ENCODE measurements at places on chromosomes 13 and 19. TPM values are rescaled to one million over a fixed set of nuclear protein-coding genes. Genes with fewer than 3 reads are reported as not detected.

FPR3 gene
- not detected for total RNA-seq

GRCh38 chr19:28170066-28170465 is 1042.9 kb downstream of the UQCRFS1 start:
- H3K36me3 ChIP-seq = no peaks in the 10 kb centered on the region
- no peak for DNase-seq
- no peaks in the 10 kb centered on the region for H3K4me1 ChIP-seq
- H3K27ac ChIP-seq = no peak overlapping the region
- no peak overlapping the region for H3K4me3 ChIP-seq
- no peaks in the 10 kb centered on the region for H3K27me3 ChIP-seq

DNA sequence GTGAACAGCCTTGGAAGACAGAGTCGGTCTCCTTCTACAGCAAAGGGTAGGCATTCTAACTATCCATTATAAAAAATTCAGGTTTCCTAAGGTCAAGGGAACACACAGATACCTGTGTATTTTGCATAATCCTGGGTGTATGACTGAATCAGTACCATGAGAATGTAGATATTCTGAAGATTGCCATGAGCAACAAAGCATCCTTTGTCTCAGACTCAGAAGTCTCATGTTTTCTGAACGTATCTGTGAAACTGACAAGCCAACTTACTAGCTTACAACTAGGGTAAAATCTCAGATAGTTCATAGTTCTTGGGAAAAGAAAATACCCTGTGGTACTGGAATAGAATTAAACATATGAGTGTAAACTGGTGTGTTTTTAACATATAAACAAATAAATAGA is 6.5 kb downstream of the ZNF566 start:
- no peak for DNase-seq
- peaks cover 44% of the 10 kb centered on the region for H3K36me3 ChIP-seq
- no peak overlapping the region for H3K4me3 ChIP-seq

DNA sequence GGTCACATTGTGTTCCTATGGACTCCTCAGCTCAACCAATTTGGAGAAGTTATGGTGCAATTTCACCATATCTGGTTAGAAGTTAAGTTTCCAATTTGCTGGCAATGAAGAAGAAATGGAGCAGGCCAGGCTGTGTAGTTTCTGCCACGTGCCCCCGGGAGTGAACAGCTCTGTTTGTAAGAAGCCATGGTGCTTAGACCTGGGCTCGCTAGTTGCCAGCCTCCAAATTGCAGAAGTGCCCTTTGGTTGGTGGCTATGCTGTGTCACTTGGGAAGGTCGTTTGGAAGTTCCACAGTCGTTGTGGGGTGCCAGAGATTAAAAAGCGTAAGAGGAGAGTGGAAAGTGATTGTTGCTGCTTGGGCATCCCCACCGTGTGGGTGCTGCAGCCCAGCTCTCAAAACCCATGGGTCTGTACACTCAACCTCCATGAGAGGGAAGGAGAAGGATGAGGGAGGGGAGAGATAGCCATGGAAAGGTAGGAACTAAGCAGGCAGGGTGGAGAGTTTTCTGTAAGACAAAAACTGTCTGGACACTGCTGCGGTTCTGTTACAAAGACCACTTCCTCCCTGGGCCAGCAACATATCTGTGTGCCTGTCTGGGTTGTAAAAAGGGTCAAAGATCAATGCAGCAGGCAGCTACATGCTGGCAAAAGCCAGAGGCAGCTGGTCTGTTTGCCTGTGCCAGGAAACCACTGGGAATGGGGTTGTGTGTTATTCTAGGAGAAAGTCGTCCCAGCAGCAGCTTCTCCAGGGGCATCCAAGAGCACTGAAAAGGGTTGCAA is 10.8 kb downstream of the ALOX5AP start:
- H3K36me3 ChIP-seq = peaks cover 81% of the 10 kb centered on the region
- peaks cover 70% of the 10 kb centered on the region for H3K4me1 ChIP-seq
- peaks cover 4% of the 10 kb centered on the region for H3K27me3 ChIP-seq

C1QTNF9B gene
- not detected for total RNA-seq

WDR87 gene
- total RNA-seq = not detected

NPHS1 gene
- total RNA-seq = not detected

CEACAM1 gene
- total RNA-seq = 22.5 TPM

DNA sequence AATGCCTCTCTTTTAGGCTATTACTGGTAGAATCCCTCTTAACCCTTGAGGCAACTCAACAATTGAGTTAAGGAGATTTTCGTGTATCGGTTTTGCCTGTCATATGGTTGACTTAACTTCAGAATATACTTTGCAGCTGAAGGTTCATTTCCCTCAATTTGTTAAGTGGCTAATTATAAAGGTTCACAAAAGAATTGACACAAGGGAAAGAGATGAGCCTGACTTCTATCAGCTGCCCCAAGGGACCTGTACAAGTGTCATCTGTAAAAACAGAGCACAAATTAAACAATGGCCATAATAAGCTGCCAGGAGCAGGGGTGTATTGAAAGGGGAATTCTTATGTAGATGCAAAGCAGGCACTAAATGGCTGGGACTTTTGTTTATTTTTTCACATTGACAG is 334.8 kb upstream of the OBI1 start:
- H3K4me3 ChIP-seq = no peak overlapping the region
- H3K4me1 ChIP-seq = no peaks in the 10 kb centered on the region
- peaks cover 5% of the 10 kb centered on the region for H3K27me3 ChIP-seq
- H3K27ac ChIP-seq = no peak overlapping the region

RFPL4A gene
- total RNA-seq = not detected

GRCh38 chr13:35225159-35225558 is 251.3 kb downstream of the MAB21L1 start:
- no peak for DNase-seq
- no peaks in the 10 kb centered on the region for H3K36me3 ChIP-seq
- no peaks in the 10 kb centered on the region for H3K4me1 ChIP-seq
- H3K27me3 ChIP-seq = no peaks in the 10 kb centered on the region
- no peak overlapping the region for H3K4me3 ChIP-seq
- no peak overlapping the region for H3K27ac ChIP-seq

GRCh38 chr19:54026656-54027055 is 35.2 kb downstream of the CACNG6 start:
- peaks cover 7% of the 10 kb centered on the region for H3K4me1 ChIP-seq
- H3K4me3 ChIP-seq = no peak overlapping the region
- no peak for DNase-seq
- no peaks in the 10 kb centered on the region for H3K36me3 ChIP-seq
- H3K27me3 ChIP-seq = peaks cover 14% of the 10 kb centered on the region
- no peak overlapping the region for H3K27ac ChIP-seq

DNA sequence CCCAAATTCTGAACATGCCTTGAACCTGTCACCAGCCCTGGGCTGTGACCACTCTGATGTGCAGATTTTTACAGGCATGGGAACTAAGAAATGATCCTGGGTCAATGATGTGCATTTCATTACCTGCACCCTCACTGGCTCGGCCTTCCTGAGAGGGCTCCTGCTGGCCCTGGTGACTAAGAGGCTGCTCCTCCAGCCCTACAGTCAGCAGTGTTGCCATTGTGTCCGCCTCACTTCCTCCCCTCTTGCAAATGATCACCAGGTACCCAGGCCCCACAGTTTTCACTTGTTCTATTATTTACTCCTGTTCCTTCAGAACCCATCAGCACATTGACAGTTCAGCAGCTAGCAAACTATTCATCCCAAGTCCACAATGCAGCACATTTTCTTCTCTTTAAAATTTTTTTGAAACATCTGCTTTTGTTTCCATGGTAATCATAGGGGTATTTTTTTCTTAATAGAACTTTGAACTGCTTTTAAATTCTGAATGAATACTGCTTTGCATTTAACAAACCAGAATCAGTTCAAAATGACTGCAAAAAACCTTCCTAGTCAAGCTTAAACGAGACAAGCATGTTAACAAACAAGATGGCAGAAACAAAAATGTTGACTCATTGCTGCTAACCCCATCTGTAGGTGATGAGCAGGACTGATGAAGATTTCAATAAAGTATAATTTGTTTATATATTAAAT is 29.3 kb downstream of the STARD13 start:
- H3K4me3 ChIP-seq = no peak overlapping the region
- no peaks in the 10 kb centered on the region for H3K4me1 ChIP-seq
- H3K27ac ChIP-seq = no peak overlapping the region
- H3K36me3 ChIP-seq = no peaks in the 10 kb centered on the region

DNA sequence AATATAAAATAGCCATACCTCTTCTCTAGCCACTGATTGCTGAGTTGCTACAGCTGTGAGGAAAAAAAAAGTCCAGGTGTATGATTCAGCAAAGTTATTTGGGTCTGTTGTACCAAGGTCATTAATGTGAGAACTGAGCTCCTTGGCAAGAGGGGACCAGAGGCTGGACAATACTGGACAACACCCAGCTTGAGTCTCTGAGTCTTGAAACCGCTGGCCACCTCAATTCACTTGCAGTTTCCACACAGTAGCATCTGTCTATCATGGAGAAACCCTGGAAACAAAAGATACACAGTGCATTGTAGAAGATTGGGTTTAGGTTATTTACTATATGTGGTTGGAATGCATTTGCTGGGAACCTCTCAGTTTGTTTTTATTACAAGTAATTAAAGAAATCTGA is 60.4 kb downstream of the WDFY2 start:
- no peak for DNase-seq
- peaks cover 39% of the 10 kb centered on the region for H3K4me1 ChIP-seq
- peaks cover 5% of the 10 kb centered on the region for H3K36me3 ChIP-seq
- peak overlapping the region; percentile 51 for H3K27ac ChIP-seq

DNA sequence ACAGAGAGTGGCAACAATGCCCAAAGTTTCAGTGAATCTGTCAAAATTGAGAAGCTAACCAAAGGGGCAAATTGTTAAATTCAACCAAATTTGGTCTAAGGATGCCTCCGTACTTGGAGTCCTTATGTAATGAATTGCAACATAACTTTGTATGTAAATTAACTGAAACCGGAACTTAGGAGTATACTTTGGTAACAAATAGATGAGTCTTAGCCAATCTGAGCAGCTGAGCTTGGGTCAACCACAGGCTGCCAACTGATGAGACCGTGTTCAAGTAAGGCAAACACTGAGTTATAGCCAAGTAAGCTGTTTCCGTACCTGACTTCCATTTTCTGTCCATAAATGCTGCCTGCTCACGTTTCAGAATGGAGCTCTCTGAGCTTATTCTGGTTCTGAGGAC is 5.3 kb downstream of the VWA8 start:
- peaks cover 10% of the 10 kb centered on the region for H3K36me3 ChIP-seq
- no peaks in the 10 kb centered on the region for H3K27me3 ChIP-seq
- H3K27ac ChIP-seq = no peak overlapping the region
- no peak for DNase-seq

ZNF345 gene
- total RNA-seq = 4.9 TPM

- no peaks in the 10 kb centered on the region for H3K27me3 ChIP-seq
- no peaks in the 10 kb centered on the region for H3K36me3 ChIP-seq
- no peak for DNase-seq
- no peaks in the 10 kb centered on the region for H3K4me1 ChIP-seq
Measured at GRCh38 chr13:101305981-101306411, 110.3 kb downstream of the NALCN start.

GRCh38 chr13:91579320-91579719 is 180.9 kb downstream of the GPC5 start:
- no peaks in the 10 kb centered on the region for H3K27me3 ChIP-seq
- no peaks in the 10 kb centered on the region for H3K36me3 ChIP-seq
- no peak overlapping the region for H3K27ac ChIP-seq
- H3K4me3 ChIP-seq = no peak overlapping the region
- H3K4me1 ChIP-seq = no peaks in the 10 kb centered on the region

GRCh38 chr19:16871871-16872270 is 16.9 kb upstream of the F2RL3 start:
- H3K36me3 ChIP-seq = peaks cover 47% of the 10 kb centered on the region
- no peak overlapping the region for H3K4me3 ChIP-seq
- no peak overlapping the region for H3K27ac ChIP-seq
- DNase-seq = no peak
- H3K27me3 ChIP-seq = no peaks in the 10 kb centered on the region

DNA sequence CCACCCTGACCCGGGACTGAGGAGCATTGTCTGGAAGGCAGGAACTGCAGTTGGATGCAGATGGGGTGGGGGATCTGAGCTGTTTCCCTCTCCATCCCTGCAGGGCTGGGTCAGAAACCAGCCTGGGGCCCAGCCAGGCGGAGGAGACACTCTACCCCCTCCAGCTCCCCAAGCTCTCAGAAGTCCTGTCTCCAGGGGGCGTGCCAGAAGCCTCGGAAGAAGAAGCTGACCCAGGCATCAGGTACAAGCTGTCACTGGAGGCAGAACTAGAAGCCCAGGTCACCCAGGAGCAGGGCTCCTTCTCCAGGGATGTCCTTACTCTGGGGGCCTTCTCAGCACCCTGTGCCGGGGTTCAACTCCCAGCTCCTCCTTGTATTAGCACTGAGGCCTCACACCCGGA is 15.5 kb downstream of the SIX5 start:
- H3K27ac ChIP-seq = no peak overlapping the region
- H3K36me3 ChIP-seq = no peaks in the 10 kb centered on the region
- no peaks in the 10 kb centered on the region for H3K4me1 ChIP-seq
- no peak overlapping the region for H3K4me3 ChIP-seq
- DNase-seq = no peak
- H3K27me3 ChIP-seq = no peaks in the 10 kb centered on the region

- no peaks in the 10 kb centered on the region for H3K36me3 ChIP-seq
- no peaks in the 10 kb centered on the region for H3K4me1 ChIP-seq
- DNase-seq = no peak
- H3K27me3 ChIP-seq = peaks cover 2% of the 10 kb centered on the region
- no peak overlapping the region for H3K27ac ChIP-seq
- no peak overlapping the region for H3K4me3 ChIP-seq
Measured at GRCh38 chr13:34750078-34750931, 191.8 kb upstream of the NBEA start.

DNA sequence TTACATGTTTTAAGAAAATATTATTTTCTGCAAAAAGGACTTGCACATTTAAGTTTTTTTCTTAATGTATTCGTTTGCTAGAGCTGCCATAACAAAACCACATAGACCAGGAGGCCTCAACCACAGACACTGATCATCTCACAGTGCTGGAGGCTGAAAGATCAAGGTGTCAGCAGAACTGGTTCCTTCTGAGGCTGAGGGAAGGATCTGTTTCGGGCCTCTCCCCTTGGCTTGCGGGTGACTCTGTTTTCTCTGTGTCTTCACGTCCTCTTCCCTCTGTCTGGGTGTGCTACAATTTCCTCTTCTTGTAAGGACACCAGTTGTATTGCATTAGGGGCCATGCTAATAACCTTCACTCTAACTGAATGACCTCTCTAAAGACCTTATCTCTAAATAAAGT is 364.2 kb downstream of the IRS2 start:
- H3K27me3 ChIP-seq = peaks cover 4% of the 10 kb centered on the region
- no peak overlapping the region for H3K27ac ChIP-seq
- H3K4me1 ChIP-seq = peaks cover 4% of the 10 kb centered on the region
- no peaks in the 10 kb centered on the region for H3K36me3 ChIP-seq

DNA sequence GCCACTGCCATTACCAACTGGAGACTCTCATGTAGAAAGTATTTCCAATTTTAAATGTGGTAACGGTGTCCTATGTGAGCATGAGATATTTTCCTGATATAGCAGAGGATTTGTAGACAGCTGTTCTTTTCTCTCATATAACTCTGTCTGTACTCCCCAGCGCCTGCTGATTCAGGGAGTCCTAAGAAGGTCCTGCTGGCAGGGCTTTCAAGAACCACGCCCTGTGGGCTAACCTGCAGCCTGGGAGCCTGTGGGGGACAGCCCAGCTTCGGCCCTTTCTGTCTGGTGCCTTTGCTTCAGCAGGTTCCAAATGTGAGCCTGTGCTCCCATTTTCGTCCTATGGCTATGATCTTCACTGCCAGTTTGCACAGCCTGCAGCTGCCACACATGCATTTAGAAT is 316.8 kb downstream of the ATP8A2 start:
- H3K4me3 ChIP-seq = no peak overlapping the region
- no peaks in the 10 kb centered on the region for H3K4me1 ChIP-seq
- no peak for DNase-seq
- H3K36me3 ChIP-seq = no peaks in the 10 kb centered on the region

MYO16 gene
- not detected for total RNA-seq

- H3K4me3 ChIP-seq = no peak overlapping the region
- no peak overlapping the region for H3K27ac ChIP-seq
- DNase-seq = no peak
- H3K4me1 ChIP-seq = no peaks in the 10 kb centered on the region
- no peaks in the 10 kb centered on the region for H3K36me3 ChIP-seq
Measured at GRCh38 chr13:112454648-112455334, 78.6 kb downstream of the SPACA7 start.

LHFPL6 gene
- 0.13 TPM for total RNA-seq
